NCI-H460 (cell line): ENCODE measurements at places on chromosomes 16 and 17. TPM values are rescaled to one million over a fixed set of nuclear protein-coding genes. Genes with fewer than 3 reads are reported as not detected.

GRCh38 chr17:7673239-7673638 is 14.1 kb downstream of the TP53 start:
- peak; percentile 12 for DNase-seq

DNA sequence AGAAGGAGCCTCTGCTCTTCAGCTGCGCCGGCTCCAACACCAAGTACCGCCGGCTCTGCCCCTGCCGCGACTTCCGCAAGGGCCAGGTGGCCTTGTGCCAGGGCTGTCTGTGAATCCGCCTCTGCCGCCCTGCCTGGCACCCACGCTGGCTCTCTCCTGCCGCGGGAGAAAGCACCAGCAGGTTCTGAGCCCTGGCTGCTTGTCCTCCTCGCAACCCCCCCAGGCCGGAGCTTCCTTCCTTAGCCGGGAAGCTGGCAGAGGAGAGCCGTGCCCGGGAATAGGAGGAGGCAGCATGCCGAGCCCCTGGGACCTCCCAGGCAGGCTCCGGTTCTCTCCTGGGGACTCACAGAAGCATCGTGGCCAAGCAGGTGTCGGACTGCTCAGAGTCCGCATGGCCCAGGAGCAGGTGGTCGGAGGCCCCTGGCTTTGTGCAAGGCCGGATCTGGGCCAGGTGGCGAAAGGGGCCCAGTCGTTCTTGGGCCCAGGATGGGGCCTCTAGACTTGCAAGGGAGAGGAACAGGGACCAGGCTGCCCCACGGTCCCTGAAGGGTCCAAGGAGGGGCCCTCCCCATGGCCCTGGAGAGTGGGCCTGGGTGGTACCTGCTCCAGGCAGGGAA is 80.6 kb downstream of the MGAT5B start:
- no peak for DNase-seq

DNA sequence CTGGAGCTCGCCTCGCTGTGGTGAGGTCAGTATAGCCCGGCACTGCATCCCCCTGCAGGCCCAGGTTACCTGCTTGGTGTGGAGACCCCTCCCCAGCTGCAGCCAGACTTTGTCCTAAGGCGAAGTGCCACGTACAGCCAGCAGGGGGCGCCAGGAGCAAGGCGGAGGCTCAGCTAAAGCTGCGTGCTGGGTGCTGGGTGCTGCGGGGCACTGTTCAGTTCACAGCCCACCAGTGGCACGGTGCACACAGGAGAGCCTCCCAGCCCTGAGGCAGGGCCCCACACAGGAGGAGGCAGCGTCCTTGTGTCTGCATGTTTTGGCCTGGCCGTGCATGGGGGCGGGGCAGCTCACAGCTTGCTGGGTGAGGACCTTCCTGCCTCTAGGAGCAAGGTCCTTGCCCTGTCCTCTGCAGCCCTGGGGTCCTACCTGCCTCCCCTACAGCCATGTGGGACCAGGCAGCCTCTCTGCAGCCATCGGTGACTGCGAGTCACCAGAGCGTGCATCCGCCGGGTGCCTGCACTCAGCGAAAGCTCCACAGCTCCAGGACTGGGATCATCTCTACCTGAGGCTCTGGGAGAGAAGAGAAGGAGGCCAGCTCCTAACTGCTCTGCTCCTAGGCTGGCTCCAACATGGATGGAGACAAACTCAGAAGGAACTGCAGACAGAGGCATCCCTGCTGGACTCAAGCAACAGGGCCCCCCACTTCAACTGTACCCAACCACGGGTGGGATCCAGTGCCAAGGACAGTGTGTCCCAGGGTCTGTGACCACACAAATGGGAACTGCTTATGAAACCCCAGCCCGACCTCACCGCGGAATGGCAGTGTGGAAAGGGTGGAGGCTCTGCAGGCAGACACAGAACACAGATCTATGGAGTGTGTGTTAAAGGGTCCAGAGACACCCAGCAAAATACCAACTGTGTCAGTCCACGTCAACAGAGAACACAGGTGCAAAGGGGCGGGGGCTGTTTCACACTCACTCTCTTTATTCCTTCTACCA is 19.0 kb downstream of the SLC7A5 start:
- no peak for DNase-seq

DNA sequence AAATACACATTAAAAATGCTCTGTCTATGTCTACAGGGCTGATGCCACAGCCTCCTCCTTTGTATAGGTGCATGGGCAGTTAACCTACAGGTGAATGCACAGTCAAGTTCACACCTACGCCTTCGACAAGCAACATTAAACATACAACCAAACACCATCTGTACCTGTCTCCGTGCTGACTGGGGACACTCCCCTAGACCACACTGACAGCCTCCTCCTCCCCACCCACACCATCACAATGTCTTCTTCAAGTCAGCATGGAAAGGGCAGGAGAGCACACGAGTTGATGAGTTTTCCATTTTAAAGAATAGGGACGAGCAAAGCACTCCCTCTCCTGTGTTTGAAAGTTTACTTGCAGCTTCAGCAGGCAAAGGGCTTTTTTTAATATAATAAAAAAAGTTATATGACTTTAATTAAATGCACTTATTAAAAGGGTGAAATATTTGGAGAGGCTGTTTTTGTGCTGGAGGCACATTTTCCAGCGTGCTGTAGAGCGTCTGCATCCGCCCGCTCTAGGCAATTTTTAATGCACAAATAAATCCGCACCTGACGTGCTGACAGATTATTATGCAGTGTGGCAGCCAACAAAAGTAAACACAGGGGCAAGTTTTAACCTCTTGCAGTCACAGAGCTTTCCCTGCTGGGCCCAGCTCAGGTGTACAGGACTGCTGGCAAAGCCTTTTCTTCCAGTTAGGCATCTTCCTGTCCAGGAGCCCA is 367.9 kb downstream of the SOX9 start:
- no peak for DNase-seq

- DNase-seq, result peak; percentile 79
These were observed at the start of gene ZNF598 for GRCh38 chr16:2009791-2010510. Gene ZNF598, minus strand, starts transcription at chr16:2009821.

DNA sequence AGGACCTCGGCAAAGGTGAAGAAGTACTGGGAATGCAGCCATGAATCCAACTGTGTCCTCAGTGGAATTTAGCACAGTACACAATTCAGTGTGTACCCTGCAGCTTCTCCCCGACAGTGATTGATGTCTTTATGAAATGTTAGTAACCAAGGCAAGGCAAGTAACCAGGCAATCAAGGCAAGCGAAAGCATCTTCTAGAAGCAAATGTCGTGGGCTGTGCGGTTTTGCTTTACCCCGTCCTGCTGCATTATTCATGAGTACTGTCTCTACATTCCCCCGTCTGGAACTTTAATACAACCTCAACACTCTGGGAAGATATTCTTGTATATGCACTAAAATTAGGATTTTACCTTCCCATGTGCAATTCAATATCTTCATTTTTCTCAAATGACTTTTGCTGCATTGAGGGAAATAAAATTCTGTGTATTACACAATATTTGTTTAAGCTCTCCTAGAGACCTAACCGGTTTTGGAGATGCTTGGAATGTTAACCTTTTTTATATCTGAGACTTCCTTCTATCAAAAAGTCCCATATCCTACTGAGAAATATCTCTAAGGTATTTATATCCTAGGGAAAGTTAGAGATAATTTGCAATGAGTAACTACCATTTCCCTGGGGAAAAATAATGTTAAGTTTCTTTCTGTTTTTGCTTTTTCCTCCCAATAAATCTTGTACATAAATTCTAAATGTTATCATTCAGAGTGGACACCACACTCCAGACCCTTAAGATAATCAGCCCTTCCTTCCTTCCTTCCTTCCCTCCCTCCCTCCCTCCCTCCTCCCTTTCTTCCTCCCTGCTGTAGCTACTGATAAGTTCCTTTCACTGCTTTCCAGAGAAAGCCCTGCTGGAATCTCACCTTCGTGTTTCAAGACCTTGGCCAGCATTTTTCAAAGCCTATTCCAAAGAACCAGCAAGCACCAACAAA is 51.9 kb upstream of the ADORA2B start:
- DNase-seq, result no peak

DNA sequence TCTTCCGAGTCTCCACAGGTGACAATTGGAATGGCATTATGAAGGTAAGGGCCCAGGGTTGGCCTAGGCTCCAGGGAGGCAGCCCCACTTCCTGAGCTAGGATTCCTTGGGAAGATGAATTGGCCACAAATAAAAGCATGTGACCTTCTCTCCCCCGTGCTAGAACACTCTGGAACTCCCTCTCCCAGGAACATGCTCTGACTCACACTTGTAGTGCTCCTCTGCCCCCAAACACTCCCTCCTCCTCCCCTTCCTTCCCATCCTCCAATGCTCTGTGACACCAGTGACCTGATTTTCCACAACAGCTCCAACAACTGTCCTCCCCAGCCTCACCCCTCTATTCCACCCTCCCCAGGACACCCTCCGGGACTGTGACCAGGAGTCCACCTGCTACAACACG is 16.4 kb upstream of the ABCC3 start:
- no peak for DNase-seq

DNA sequence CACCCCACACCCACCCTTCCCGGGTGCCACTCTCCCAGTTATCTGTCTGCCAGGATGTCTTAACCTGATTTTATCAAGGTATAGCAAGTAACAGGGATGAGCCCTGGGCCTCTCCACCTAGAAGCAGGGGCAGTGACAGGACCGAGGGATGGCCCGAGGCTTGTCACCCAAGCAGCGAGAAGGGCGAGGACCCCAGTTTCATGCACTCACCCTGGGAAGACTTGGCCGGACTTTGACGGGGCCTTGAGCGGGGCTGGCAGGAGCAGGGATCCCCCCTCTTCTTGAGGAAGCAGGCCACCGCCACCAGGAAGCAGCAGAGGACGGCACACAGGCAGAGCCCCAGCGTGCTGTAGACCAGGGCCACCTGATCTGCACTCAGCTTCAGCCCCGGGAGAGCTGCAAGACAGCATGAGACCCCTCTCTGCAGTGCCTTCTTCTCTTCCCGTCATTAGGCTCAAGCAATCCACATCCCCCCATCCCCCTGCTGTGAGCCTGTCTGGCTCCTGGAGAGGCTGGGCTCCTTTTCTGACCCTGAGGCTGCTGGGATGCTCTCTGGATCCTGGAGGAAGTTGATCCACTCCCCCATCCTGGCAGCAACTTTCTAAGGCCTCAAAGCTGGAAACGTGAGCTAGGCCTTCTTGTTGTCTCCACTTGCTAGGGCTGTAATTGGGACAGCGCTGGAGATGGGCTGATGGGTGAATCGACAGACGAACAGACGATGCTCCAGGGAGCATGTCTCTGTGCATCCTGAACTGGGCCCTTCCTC is 31.6 kb downstream of the TNFRSF13B start:
- no peak for DNase-seq

The TCAP gene
- 0.63 and 1.1 TPM in 2 replicates for total RNA-seq

The SOX8 gene
- 0.97 and 1.5 TPM in 2 replicates for total RNA-seq
